ENCODE measurements at places on chromosomes 12 and 14.

GRCh38 chr14:96741151-96741977 is 55.8 kb upstream of the VRK1 start:
- peak; percentile 54 for DNase-seq

DNA sequence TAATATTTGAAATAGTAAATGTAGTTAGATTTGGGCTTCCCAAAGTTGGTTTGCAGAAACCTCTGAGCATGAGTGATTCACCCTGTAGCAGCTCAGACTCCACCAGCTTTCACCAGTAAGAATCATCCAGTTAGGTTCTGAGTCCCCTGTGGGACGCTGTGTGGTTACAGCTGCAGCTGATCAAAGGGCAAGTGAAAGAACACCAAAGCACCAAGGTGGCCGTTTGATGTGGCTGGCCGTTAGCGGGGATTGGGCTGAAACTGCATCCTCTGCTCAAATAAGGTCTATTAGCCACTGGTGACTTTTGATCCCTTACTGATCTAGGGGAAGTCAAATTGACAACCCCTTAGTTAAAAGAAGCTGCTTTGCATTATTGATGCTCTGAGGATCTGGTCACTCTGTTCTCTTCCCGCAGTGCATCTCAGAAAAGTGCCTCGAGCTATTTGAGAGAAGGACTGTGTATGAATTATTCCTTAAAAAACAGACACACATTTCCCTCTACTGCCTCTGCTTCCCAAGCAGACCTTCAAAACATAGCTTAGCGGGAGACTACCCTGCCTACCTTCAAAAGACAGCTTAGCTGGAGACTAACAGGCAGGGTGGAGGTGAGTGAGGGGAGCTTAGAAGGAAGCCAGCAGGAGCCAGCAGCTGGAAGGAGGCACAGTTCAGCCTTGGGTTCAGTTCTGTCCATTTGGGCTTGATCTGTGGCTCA is 3.7 kb downstream of the ABHD12B start:
- peak; percentile 63 for DNase-seq

- DNase-seq, result no peak
These were observed 134.4 kb upstream of the SOX5 start for GRCh38 chr12:24083838-24084237.

DNA sequence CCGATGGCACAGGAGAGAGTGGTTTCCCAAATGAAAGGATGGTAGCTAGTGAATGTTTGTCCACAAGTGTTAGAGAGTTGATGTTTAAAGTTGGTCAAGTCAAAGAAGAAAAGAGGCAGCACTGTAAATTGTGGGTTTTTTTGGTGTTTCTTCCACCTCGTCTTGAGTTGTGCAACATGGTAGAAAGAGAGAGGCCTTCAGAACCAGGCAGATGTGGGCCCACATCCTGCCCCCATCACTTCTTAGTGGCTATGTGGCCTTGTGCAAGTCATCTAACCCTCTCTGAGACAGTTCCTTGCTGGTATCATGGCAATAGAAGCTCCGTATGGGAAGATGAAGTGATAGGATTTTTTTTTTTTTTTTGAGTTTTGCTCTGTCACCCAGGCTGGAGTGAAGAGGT is 60.8 kb downstream of the NDUFA12 start:
- no peak for DNase-seq

DNA sequence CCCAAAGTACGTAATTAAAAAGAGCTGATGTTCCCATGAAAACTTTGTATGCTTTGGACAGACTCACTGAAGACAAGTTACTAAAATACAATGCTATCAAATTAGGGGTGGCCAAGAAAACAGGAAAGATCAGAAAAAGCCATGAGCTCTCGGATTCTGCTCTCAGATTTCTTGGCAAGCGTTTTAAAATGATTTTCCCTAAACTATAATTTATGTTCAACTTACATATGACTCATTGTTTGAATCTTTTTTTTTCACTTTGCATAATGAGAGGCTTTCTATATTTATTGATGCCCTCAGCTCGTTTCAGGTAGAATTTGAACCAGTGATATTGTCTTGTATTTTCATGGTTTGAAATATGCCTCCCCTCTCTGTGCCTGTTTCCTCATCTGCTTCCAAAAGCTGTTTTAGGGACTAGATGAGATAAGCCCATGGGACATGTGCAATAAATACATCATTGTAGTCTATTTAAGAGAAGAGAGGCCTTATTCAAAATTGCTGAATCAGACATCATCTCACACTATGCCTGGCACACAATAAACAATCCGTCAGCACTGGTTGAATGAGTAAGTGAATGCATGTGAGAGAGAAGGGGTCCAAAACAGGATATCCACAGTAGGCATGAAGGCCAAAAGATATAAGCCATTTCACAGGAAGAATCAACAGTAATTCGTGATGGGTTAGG is 4.7 kb upstream of the IPO8 start:
- DNase-seq, result no peak

GRCh38 chr12:20434996-20435395 is 66.7 kb downstream of the PDE3A start:
- DNase-seq, result peak; percentile 82

GRCh38 chr14:78586681-78587080 is 416.5 kb downstream of the NRXN3 start:
- DNase-seq, result no peak

GRCh38 chr12:108033090-108033489 is 96.0 kb upstream of the WSCD2 start:
- no peak for DNase-seq

- no peak for DNase-seq
These were observed 102.6 kb upstream of the HMGA2 start for GRCh38 chr12:65721541-65722190.

- peak; percentile 22 for DNase-seq
These were observed 108.1 kb upstream of the G2E3 start for GRCh38 chr14:30450631-30451545.

- DNase-seq, result no peak
These were observed 5.2 kb downstream of the PGAM5 start for GRCh38 chr12:132715874-132716273.

GRCh38 chr14:72554401-72554800 is 339.5 kb downstream of the DPF3 start:
- DNase-seq, result no peak

GRCh38 chr12:54413284-54414190 is 5.5 kb downstream of the ITGA5 start:
- DNase-seq, result peak; percentile 65

- DNase-seq, result peak; percentile 81
These were observed 19.1 kb downstream of the RPAP3 start for GRCh38 chr12:47686645-47687240.

DNA sequence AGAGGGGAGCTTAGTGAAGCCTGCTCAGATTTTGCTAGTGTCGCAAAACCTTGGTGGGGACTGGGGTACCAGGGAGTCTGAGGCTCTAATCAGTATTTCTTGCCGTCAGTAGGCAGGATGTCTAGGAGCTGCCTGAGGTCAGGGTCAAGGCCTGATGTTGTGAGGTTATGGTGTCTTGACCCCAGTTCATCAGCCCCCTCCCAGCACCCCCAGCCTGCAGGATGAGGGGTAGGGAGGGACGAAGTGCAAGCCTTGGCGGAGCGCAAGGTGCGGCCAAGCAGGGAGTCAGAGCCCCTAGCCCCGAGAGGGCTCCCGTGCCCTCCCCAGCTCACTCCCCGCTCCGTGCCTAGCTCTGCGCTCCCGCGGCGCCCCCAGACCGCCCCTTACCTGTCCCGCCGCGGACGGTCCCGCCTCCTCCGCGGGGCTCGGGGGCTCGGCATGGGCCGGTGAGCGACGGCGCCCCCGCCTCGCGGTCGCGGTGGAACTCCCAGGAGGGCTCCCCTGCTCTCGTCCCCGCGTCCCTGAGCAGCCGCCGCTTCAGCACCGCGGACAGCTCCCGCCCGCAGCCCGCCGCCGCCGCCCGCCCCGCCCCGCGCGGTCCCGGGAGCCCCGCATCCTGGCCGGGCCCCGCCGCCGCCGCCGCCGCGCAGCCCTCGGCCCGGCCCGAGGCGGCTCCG is 347 bp downstream of the SYNDIG1L start:
- DNase-seq, result no peak

GRCh38 chr12:46524778-46525177 is 152.2 kb upstream of the SLC38A2 start:
- peak; percentile 82 for DNase-seq

GRCh38 chr12:48157889-48158370 is 615 bp upstream of the ASB8 start:
- DNase-seq, result no peak

DNA sequence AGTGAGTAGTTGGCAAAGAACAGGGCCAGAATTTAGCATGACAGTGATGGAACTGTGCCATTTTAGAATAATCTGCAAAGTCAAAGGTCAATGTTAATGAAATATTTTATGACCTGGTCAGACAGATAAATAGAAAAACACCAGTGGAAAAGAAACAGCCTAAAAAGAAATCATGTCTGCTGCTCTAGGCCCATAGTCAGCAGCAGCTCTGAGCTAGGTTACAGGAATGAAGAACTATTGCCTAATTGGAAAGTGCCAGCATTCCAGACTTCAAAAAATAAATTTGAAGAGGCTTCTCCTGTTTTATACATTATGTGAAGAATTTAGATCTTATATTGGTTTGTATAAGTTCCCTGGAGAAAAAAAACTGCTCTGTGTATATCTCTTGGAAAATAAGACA is 9.8 kb downstream of the NPC2 start:
- peak; percentile 53 for DNase-seq

GRCh38 chr12:123089140-123089539 is 61.8 kb downstream of the PITPNM2 start:
- DNase-seq, result no peak

DNA sequence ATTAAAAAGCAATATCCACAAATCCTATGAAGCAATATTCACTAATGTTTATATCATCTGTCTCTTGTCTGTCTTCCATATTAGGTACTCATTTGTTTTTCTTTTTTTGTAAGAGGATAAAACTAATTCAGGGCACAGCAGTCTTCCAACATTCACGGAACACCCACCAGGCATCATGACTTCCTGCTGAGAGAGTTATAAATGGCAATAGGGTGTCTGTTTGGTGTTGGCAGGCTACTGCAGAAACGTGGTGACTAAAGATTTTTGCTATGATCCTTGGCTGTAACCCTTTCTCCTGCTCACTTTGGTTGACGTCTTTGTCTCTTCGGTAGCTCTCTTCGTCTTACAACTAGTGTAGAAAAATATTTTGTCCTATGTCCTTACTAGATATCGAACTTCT is 860.6 kb upstream of the MGAT4C start:
- peak; percentile 30 for DNase-seq

GRCh38 chr14:62123961-62124360 is 361.7 kb downstream of the SNAPC1 start:
- no peak for DNase-seq

- peak; percentile 98 for DNase-seq
These were observed 43.9 kb downstream of the HMGA2 start for GRCh38 chr12:65868133-65868705.

DNA sequence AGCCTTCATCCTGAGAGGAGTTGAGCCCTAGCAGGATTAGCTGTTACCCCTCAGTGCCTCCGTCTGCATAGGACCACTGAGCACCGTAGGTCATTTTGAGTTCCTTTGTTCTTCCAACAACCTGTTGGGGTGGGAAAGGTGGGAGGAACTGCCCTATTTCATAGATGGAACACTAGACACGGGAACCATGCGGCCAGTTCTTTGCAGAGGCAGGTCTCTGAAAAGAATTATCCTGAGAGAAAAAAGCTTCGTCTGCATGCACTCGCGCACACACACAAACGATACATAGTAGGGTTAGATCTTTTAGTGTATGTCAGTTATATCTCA is 28.5 kb downstream of the TRAFD1 start:
- no peak for DNase-seq

- no peak for DNase-seq
These were observed 32.8 kb downstream of the HVCN1 start for GRCh38 chr12:110656071-110656655.

Measured in choroid plexus epithelial cell (primary cell).